Germinal center (tissue), 1 donor: ENCODE measurements at places on chromosomes 2 and 18.
A peak's percentile ranks its signal among the peaks of the same experiment; 100 is the strongest.

GRCh38 chr2:78925258-78925657 lies 100.2 kb upstream of the REG3G start:
- no peak for DNase-seq

DNA sequence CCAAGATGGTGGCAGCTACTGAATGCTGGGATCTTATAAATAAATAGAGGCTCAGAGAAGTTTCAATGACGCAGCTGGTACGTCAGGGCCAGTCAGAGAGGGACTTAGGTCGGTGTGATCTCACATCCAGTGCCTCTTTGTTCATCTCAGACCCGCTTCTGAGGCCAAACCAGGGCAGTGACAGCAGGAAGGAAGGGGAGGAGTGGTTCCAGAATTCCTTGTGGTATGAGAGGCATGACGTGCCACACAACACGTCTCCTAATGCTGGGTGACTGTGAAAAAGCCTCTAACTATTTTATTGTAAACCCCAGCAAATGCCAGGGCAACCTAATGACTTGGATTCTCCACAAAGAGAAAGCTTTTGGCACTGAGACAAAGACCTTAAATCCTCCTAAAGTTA lies 423.3 kb downstream of the LPIN1 start:
- DNase-seq, result no peak

- no peak for DNase-seq
These were observed 2.9 kb downstream of the RNF149 start for GRCh38 chr2:101305492-101306078.

DNA sequence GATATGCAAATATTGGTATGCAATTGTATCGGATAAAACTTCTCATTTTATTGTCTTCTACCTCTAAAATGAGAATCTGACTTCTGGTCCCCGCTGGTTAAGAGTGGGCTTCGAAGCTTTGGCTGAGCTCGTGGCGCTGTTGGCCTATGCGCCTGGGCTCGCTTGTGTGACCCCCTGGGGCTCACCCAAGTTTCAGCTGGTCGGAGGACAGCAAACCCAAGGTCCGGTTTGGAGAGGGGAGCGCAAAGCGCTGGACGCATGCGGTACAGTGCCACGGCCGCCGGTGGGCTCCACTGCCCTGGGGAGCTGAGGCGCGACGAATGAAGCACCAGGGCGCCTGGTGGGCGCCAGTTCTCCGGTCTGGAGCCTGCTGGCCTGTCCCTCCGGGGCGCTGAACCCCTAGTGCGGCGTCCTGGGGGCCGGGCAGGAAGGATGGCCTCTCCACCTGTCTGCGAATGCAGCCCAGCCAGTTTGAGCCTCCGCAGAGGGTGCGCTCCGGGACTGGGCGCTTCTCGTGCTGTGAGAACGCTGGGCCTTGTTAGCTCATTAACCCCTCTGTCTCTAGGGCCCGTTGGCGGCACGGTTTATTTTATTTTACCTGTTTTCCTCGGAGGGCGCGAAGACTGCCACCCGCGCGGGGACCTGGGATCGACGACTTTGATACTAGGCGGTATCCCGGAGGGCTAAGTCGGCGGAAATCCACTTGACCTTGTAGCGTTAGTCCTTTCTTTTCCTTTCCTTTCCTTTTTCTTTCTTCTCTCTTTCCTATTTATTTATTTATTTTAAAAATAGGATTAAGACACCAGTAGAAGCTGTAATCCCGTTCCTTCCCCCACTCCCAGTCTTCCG lies 10.4 kb downstream of the MEIS1 start:
- no peak for DNase-seq

GRCh38 chr18:26642440-26643348 lies 94.3 kb upstream of the KCTD1 start:
- DNase-seq, result no peak

DNA sequence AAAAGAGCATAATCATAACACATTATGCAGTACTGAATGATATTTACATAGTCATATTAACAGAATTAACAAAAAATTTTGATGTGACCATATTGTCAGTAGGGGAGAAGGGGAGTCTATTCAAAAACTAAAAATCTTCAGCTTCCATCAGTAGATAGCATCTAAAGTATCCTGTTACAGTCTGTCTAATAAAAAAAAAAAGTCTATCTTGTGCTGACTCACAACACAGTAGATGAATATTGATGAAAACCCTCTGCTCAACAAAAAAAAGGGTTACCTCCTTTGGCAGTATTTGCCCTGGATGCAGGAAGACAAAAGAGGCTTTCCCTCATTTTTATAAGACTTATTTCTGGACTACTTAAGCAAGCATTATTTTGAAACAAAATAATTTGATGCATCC lies 27.3 kb downstream of the GRB14 start:
- no peak for DNase-seq

DNA sequence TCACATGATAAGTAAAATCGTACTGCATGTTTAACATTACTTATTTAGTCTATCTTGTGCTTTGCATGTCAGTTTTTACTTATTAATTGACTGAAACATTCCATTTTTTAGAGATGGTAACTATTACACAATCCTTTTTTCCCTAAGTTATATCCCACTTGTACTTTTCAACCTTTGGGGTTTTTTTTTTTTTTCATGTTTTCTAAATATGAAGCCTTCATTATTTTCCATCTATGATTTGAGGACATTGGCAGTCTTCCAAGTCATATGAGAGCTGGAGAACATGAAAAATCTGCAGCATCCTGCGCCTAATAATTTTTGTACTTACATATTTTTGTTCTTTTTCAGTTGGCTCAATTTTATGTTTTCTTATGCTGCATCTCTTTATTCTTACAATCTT lies 113.9 kb downstream of the MYO1B start:
- DNase-seq, result no peak

GRCh38 chr2:178700922-178701342 lies 106.3 kb downstream of the TTN start:
- peak; percentile 29 for DNase-seq

DNA sequence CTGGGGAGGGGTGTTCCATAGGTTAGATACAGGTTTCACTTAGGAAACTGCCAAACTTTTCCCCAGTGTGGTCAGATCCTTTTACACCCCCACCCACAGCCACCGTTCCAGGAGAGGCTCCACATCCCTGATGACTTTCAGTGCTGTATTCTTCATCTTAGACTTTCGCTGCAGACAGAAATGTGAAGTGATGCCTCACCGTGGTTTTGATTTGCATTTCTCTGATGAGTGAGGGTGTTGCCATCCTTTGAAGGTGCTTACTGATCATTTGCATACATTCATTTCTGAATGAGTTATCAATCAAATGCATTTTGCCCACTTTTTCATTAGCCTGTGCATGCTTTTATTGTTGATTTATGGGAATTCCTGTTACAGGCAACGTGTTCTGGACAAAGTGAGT lies 14.9 kb downstream of the COPS9 start:
- no peak for DNase-seq

- DNase-seq, result no peak
These were observed 37.0 kb upstream of the ATP5MC3 start for GRCh38 chr2:175218551-175218950.

GRCh38 chr2:160454070-160454797 lies 39.4 kb downstream of the RBMS1 start:
- DNase-seq, result no peak

- no peak for DNase-seq
These were observed 98.7 kb downstream of the COPS8 start for GRCh38 chr2:237184192-237184918.

- no peak for DNase-seq
These were observed 125.9 kb upstream of the SMAD7 start for GRCh38 chr18:49076654-49077166.

GRCh38 chr2:207182911-207183310 lies 17.2 kb upstream of the KLF7 start:
- no peak for DNase-seq

DNA sequence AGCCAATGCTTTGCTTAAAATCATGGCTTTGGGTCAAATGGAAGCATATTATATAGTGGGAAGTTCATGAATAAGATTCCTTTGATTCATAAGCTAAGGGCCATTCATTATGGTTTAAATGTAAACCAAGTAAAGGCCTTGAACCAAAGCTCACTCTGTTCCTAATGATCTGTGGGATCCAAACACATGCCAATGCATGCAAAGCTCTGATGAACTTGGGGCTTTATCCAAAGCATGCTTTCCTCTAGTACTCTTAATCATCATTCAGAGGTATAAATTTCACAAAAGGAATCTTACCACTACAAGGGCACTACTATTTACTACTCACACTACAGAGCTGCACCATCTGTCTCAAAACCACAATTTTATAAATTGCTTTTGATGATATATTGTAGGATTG lies 102.8 kb upstream of the RBMS1 start:
- DNase-seq, result no peak

DNA sequence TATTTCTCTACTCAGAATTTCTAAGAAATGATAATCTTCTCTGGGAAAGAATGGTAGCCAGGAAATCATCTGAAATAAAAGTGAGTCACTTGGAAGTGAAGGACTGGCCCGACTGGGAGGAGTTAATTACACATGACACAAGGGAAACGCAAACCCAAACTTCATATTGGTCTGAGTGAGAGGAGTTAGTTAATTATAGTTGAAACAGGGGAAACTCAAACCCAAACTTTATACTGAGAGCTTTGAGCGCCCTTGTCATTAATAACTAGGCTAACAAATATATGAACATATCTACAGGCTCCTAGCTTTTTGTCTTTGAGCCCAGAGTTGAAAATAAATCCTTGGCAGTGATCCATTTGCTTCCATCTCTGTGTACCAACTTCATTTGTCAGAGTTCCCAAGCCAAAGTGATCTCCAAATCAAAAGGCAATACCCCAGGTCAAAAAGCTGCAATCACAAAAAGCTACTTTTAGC lies 187.8 kb upstream of the COL3A1 start:
- DNase-seq, result no peak
